Kidney capillary endothelial cell (primary cell): ENCODE measurements at places on chromosomes 6 and 20.
A peak's percentile ranks its signal among the peaks of the same experiment; 100 is the strongest.

- no peak for DNase-seq
These were observed 69.3 kb downstream of the ALDH5A1 start for GRCh38 chr6:24564081-24564480.

GRCh38 chr6:2819978-2820377, 21.7 kb downstream of the SERPINB1 start:
- no peak for DNase-seq

- DNase-seq = no peak
These were observed 288.0 kb upstream of the TSHZ2 start for GRCh38 chr20:52684176-52684575.

GRCh38 chr20:62063981-62064769, 1.5 kb downstream of the TAF4 start:
- peak; percentile 12 for DNase-seq

GRCh38 chr6:54404791-54405190, 96.5 kb downstream of the TINAG start:
- DNase-seq = no peak

DNA sequence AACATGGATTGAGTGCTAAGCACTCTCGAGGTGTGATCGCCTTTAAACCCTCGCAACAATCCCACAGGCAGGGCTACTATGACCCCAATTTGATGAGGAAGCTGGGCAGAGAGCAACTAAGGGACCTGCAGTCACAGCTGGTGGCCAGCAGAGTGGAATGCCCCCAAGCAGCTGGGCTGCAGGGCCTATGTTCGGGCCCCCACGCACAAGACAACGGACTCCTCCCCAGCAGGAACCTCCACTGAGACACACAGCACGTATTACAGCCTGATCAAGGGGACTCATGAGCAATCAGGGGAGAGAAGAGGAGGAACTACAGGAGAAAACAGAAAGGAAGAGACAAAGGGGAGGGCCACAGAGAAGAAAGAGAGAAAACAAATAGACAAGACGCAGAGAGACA, 21.7 kb downstream of the CST7 start:
- no peak for DNase-seq

DNA sequence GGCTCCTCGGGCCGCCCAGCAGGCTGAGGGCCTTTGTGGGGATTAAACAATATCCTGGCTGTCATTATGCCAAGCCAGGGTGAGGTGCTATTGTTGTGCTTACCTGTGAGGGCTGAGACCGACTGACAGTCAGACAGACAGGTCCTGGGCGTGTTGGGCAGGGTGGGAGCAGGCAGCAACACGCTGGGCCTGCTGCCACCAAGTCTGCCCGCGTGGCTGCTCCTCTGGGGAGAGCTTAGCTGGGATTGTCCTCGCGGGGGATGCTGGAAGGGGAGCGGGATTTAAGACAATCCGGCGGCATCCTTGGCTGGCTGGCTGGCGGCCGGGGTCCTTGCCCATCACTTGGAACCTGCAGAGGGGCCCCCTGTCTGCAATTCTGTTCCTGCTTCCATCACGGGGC, 20.0 kb downstream of the ITPR3 start:
- no peak for DNase-seq

DNA sequence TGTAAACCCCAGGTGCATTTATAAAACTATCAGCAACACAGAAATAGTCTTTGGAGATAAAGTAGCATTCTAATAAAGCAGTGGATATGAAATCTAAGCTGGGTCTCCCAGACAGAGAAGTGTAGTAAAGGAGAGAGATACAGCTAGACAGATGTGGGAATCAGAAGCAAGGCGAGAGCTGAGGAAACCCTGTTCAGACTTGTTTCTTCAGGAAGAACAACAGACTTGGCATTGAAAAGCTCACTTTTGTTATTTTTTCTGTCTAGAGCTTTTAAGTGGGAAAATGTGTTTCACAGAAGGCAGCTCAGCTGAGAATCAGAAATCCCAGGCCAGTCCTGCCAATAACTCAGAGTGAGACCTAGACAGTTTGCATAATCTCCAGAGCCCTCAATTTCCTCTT, 52.9 kb downstream of the SLC35B3 start:
- no peak for DNase-seq

DNA sequence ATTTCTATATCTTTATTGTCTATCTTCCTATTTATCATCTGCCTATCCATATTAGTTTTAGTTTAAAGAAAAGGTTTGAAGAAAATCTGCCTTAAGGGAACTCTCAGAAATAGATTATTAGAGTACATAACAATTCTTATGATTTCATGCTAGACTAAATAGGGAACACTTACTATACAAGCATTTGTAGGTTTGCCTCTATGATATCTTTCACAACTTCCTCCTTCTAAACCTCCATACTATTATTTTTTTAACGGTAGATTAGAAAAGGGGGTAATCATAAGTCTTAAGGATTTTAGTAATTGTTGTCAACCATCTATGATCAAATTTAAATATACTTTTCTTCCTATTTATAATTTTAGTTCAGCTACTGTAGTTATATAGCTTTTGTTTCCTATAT, 11.6 kb upstream of the DSE start:
- DNase-seq = no peak
